Activated naive CD8-positive, alpha-beta T cell treated with anti-CD3 and anti-CD28 coated beads for 36 hours (primary cell): ENCODE measurements at places on chromosomes 6 and 20.

- no peak overlapping the region for H3K4me3 ChIP-seq
- peaks cover 6% of the 10 kb centered on the region for H3K4me1 ChIP-seq
- no peak overlapping the region for H3K27ac ChIP-seq
Observed at GRCh38 chr6:70586114-70586513, 19.4 kb downstream of the SDHAF4 start.

DNA sequence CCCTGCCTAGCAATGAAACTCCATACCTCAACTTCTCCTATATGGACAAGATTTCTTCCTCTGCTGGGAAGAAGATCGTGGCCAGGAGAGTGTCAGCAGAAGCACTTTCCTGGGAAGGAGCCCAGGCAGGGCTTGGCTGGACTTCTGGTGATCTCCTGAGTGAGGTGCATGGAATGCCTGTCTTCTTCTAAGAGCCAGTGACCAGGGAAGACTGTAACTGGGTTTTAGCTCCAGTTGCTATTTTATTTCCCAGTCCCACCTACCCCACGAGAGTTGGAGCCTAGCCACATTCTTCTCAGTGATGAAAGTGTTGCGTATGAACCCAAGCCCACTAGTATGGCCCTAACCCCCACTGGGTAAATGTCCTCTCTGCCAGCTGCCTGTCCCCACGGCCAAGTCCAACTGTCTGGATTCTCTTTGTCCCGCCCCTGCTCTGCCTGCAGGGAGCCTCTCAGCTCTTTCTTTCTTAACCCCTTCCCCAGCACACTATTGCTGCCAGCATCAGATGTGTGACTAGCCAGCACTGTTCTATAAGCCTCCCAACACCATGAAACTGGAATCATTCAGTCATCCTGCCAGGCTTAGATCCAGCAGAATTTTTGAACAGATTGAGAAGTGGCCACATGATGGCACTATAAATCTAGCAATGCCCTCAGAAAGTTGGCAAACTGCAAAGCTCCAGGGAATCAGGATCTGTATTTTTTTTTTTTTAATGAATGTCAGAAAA, 69.8 kb upstream of the FAM184A start:
- no peaks in the 10 kb centered on the region for H3K36me3 ChIP-seq
- peaks cover 3% of the 10 kb centered on the region for H3K27me3 ChIP-seq
- H3K4me1 ChIP-seq = peaks cover 41% of the 10 kb centered on the region
- H3K27ac ChIP-seq = peak overlapping the region; percentile 85

DNA sequence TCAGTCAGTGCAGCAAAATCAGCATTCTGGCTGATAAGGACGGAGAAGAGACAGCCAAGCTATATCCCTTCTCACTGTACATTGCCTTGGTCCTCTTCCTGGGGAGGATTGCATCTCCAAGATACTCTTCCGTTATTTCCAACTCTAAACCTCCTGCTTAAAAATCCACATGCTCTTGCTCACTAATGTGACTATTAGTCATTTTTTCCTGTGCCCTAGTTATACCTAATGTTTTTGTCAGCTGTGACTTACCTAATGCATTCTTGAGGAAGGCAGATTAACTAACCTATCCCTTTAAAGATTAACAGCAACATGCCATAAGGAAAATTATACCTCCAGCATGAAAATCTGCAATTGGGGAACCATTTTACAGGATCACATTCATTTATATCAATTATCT, 317.6 kb downstream of the BTBD9 start:
- no peak for DNase-seq
- no peak overlapping the region for H3K27ac ChIP-seq
- peaks cover 3% of the 10 kb centered on the region for H3K36me3 ChIP-seq
- no peaks in the 10 kb centered on the region for H3K27me3 ChIP-seq
- no peak overlapping the region for H3K4me3 ChIP-seq
- peaks cover 3% of the 10 kb centered on the region for H3K4me1 ChIP-seq

GRCh38 chr6:27966044-27966443, 9.0 kb downstream of the OR2B6 start:
- H3K36me3 ChIP-seq = no peaks in the 10 kb centered on the region
- no peaks in the 10 kb centered on the region for H3K4me1 ChIP-seq
- no peak overlapping the region for H3K4me3 ChIP-seq

DNA sequence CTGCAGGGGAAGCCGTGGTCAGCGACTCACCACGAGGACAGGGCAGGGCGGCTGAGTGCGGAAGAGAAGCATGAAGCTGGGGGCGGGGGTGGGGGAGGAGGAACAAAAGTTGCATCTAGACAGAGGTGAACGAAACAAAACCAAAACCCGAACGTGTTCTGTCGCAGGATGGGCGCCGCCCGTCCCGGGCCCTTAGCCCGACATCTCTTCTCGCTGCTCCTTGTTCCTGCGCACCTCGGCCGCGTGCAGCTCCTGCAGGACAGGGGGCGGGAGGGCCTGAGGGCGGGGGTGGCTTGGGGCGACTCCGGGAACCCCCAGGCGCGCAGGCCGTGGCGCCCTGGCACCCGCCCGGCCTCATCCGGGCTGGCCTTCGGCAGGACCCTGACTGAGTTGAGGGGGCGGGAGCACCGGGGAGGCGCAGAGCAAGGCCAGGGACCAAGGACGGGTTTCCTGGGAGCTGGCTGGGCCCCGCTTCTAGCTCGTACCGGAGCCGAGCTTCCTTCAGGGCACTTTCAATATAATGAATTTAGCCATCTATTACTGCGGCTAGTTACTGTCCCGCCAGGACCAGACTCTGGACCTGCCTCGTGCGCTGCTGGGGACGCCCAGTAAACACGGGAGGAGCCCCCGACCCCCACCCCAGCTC, 12.0 kb downstream of the STMN3 start:
- peak; percentile 71 for DNase-seq
- peak overlapping the region; percentile 80 for H3K27ac ChIP-seq
- no peaks in the 10 kb centered on the region for H3K27me3 ChIP-seq
- H3K4me3 ChIP-seq = peak overlapping the region; percentile 75

DNA sequence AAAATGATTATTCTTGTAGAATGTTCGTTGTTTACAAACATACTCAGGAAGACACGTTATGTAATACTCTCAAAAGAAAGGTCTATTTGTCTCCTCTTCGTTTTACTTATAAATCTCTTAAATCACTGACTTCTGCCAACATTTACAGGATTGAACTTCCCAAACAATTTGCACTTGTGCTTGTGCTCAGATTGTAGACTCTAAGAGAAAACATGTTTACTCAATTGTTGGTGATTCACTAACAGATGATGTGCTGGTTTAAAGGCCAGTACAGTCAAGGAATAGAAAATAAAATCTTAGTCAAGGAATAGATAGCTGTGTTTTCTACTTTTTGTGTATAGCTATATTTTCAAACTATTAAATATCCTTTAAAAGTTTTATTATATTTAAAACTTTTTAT, 172.8 kb downstream of the GJA1 start:
- H3K27ac ChIP-seq = no peak overlapping the region
- no peak overlapping the region for H3K4me3 ChIP-seq
- H3K27me3 ChIP-seq = no peaks in the 10 kb centered on the region
- no peaks in the 10 kb centered on the region for H3K36me3 ChIP-seq
- no peak for DNase-seq
